ENCODE measurements at places on chromosomes 4 and X.

DNA sequence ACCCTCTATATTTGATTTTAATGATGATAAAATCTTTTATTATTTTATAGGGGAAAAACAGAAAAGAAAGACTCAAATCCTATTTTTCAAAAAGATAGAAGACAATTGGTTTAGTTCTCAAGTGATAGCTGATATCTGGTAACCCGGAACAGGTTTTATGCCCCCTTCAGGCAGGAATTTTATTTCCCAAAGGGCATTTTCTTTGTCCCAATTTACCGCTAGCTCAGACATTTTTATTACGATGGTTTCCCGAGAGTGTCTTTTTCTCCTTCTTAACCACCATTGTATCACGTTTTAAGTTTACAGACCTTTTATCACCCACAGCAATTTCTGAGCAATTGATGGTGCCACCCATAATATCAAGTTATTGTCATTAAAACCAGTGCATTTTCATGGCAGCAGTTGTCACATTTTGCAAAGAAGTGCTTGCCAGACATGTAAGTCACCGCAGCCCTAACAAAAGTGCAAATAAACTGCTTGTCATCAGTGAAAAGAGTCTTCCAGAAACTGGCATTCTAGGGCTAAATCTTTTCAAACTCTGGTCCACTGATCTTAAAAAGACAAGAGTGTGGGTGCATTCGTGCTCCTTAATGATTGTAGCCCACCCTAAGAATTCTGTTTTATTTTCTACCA lies 204.8 kb upstream of the VCX start:
- no peak for DNase-seq

DNA sequence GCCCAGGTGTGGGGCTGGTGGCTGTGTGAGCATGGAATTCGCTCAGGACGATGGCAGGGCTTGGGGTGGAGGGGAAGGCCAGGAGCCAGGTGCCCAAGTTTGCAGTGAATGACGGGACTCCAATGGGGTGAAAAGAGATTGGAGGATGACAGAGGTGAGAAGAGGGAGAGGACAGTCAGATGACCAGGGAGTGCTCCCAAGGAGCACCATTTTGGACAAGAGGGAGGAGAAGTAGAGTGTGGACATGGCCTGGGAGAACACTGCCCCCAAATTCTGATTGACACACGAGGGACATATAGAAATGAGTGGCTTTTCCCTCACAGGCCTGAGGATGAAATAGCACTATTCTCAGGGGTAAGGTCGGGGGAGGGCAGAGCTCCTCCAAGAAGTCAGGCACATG lies 6.7 kb downstream of the MRFAP1 start:
- DNase-seq, result no peak

GRCh38 chr4:142405021-142405694 lies 440.9 kb downstream of the INPP4B start:
- DNase-seq, result peak; percentile 73

GRCh38 chrX:32137525-32137924 lies 1065.7 kb upstream of the FTHL17 start:
- no peak for DNase-seq

GRCh38 chr4:36133086-36133485 lies 111.2 kb downstream of the ARAP2 start:
- DNase-seq, result no peak

GRCh38 chrX:129653971-129654651 lies 645 bp downstream of the APLN start:
- no peak for DNase-seq

DNA sequence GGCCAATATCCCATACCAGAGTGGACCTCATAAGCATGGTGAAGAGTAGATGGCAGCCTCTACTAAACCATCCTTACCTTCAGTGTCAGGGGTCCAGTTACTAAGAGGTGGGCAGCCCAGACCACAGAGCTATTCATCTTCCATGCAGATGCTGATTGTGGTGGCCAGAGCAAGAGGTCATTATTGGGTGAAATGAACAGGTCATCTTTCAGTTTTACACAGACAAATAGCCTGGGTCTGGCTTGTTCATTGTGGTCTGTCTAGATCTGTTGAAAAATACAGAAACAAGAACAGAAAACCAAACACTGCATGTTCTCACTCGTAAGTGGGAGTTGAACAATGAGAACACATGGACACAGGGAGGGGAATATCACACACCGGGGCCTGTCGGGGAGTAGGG lies 71.3 kb downstream of the PAK3 start:
- no peak for DNase-seq

- DNase-seq, result no peak
These were observed 131.6 kb downstream of the PDS5A start for GRCh38 chr4:39846120-39846519.

DNA sequence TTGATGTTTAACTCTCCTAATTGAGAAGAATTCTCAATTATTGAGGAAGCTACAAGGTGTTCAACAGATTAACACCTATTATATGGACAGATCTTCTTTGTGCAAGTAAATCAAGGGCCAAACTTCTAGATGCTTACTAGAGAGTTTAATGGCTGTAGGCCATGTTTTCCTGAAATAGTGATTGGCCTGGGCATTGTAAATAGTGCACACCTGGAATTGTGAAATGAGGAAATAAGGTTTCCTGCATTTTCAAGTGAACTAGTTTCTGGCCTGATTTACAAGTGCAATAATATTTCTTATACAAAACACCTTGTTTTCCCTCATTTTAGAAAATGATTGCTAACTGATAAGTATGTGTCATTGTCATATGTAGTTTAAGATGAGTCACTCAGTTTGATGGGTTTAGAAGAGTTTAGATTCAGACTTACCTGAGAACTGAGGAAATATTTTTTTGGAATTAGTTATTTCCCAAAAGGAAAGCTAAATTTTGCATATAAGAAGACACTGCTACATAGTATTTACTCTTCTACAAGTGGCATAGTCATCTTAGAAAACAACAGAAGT lies 21.2 kb downstream of the AFF1 start:
- no peak for DNase-seq

- no peak for DNase-seq
These were observed 303.0 kb upstream of the TACR3 start for GRCh38 chr4:104022831-104023230.

GRCh38 chr4:19329631-19330030 lies 922.1 kb upstream of the SLIT2 start:
- no peak for DNase-seq
